NCI-H1048 (cell line): ENCODE measurements at places on chromosomes 13 and 19.

GRCh38 chr13:37295573-37295972, 190.1 kb upstream of the CSNK1A1L start:
- no peak for DNase-seq

DNA sequence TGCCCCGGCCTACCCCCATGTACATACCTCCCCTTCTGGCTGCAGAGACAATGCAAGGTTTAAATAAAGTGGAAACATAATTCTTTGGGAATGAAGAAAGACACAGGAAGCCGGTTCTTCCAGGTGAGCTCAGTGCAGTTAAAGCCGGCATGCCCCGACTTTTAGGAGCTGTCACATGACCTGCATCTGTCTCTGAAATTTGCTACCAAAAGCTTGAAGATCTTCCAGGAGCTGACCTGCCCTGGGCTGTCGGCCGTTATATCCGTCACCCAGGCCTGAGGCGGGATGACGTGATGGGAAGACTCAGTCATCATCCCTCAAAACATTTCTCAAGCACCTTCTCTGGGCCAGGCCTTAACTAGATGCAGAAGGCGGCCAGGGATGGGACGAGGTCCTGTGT, 10.3 kb downstream of the RAB8A start:
- no peak for DNase-seq

GRCh38 chr19:4379383-4380253, 20.7 kb downstream of the SH3GL1 start:
- no peak for DNase-seq

- DNase-seq, result no peak
Observed at GRCh38 chr19:2542341-2543069, 66.6 kb downstream of the GADD45B start.

DNA sequence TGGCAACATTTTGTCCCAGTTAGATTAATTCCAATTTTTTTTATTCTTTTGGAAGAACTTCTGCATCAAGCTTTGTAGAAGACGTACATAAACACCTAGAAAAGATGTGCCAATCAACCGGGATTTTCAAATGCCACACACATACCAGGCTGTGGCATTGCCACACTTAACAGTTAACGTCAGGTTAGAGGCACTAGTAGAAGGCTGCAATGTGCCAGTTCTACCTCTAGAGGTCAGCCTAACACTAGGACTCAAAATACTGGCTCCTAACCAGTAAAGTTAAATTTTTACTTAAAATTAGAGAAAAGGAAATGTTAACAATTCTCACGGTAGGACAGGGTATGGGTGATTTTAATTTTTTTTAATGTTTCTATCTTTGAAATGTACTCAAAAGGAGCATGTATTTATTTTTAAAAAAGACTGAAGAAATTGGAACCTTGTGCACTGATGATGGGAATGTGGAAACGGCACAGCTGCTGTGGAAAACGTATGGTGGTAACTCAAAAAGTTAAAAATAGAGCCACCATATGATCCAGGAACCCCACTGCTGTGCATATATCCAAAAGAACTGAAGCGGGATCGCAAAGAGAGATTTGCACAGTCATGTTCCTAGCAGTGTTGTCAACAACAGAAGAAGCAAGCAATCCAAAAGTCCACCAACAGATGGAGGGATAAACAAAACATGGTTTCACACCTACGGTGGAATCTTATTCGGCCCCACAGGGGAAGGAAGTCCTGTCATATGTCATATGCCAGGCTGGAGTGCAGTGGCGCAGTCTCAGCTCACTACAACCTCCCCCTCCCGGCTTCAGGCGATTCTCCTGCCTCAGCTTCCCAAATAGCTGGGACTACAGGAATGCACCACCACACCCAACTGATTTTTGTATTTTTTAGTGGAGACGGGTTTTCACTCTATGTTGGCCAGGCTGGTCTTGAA, 30.3 kb downstream of the CRYL1 start:
- DNase-seq, result no peak

- peak; percentile 100 for DNase-seq
Observed at GRCh38 chr19:6424939-6425731, 524 bp upstream of the KHSRP start.

DNA sequence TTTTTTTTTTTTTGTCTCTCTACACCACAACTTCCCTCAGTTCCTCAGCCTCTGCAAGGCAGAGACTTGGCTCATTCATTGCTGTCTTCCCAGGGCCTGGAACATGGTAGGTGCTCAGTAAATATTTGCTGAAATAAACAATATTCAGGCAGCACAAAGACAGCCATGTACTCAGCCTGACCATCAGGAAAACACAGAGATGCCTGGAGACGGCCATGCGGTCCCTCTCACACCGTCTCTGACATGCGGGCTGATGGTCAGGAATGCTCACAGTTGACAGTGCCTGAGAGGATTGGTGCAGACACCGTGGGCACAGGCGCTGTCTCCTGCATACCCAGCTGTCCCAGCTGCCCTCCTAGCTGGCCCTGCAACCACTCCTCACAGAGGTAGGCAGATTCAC, 924 bp downstream of the PRAM1 start:
- DNase-seq, result no peak

DNA sequence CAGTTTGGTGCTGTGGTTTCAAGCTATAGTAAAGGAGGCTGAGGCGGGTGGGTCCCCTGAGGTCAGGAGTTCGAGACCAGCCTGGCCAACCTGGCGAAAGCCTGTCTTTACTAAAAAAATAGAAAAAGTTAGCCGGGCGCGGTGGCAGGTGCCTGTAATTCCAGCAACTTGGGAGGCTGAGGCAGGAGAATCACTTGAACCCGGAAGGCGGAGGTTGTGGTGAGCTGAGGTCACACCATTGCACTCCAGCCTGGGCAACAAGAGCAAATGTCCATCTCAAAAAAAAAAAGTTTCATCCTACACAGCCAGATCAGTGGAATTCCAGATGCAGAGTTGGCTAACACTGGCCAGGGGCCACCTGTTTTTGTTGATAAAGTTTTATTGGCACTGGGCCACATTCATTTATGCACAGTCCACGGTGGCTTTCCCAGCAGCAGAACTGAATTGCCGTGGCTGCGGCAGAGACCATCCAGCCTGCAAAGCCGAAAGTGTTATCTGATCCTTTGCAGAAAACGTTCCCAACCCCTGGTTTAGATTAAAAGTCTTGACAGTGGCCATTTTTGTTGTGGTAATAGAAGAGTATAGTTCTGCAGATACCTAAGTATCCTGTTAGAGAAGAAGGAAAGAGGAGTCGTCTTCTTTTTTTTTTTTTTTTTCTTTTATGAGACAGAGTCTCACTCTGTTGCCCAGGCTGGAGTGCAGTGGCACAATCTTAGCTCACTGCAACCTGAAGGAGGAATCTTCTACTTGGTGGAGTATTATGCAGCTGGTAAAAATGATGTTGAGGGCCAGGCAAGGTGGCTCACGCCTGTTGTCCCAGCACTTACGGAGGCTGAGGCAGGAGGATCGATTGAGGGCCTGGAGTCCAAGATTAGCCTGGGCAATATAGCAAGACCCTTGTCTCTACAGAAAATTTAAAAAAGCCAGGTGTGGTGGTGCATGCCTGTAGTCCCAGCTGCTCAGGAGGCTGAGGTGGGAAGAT, 8.7 kb downstream of the NCLN start:
- DNase-seq, result no peak

DNA sequence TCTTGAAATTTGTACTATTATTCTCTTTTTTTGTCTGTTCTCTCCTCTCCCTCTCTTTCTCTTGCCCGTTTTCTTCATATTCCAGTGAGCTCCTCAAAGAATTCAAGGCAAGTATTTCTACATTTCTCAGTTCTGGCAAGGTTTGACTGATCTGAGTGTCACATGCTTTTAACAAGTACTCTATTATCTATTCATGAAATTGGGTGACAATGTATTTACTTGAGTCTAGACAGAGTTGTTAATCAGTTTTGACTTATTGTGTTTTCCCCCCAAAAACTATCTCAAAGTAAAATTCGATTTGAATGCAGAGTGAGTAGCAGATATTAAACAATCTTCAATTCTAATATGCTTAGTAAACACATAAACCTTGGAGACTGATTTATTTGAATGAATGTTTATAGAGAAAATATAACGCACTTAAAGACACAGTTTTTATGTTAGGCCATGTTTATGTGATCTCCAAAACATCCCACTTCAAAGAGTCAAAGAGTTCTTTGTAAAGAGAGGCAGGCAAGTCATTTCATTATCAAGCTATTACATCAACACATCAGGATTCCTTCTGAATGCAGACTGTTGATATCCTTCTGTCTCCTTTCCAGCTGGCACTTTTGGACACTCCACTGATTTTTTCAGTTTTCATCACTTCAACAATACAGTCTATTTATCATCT, 166.6 kb downstream of the SLITRK6 start:
- no peak for DNase-seq

- DNase-seq, result no peak
Observed at GRCh38 chr13:80979035-80979641, 638.2 kb upstream of the SPRY2 start.

DNA sequence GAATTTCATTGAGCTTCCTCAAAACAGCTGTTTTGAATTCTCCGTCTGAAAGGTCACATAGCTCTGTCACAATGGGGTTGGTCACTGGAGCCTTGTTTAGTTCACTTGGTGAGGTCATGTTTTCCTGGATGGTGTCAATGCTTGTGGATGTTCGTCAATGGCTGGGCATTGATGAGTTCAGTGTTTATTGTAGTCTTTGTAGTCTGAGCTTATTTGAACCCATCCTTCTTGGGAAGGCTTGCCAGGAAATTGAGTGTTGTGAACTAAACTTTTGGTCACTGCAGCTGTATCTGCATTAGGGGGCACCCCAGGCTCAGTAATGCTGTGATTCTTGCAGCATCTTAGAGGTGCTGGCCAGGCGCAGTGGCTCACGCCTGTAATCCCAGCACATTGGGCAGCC, 22.0 kb downstream of the BLOC1S3 start:
- no peak for DNase-seq

GRCh38 chr19:29383696-29384095, 142.1 kb upstream of the VSTM2B start:
- DNase-seq, result no peak

DNA sequence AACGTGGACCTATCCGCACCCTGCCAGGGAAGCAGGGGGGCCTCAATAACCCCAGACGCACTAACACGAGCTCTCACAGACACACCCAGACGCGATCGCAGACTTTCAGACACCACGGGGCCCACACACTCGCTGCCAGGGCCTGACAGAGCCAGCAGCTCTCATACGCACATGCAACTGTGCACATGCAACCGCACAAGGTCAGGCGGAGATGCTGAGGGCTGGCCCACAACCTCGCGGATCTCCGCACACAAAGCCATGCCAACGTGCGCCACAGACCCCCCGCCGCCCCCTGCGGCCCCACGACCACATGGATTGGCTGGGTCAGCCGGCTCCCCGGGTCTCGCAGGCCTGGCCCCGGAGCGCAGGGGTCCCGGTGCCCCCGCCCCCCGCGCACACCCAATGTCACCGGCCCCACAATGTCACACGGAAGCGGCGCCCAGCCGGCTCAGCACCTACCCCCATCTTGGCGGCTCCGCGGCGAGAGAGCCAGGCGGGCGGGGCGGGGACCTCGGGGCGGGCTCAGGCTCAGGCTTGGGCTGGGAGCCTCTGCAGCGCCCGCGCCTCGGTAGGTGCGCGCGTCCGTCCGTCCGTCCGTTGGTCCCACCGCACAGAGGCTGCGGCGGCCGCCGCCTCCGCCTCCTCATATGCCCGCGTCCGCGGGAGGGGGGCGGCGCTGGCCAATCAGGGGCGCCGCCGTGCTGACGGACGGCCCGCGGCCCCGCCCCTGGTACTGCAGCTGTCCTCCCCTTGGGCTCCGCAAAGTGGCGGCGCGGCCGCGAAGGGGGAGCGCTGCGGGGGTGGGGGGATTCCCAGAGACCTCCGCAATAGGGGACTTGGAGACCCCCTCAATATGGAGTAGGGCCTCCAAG, at the start of gene ATP1A3:
Gene ATP1A3 (minus strand): TSS at position 619 of the 872 bp plus-strand sequence. CDS start 154 bp downstream, at position 465.
- DNase-seq, result no peak

DNA sequence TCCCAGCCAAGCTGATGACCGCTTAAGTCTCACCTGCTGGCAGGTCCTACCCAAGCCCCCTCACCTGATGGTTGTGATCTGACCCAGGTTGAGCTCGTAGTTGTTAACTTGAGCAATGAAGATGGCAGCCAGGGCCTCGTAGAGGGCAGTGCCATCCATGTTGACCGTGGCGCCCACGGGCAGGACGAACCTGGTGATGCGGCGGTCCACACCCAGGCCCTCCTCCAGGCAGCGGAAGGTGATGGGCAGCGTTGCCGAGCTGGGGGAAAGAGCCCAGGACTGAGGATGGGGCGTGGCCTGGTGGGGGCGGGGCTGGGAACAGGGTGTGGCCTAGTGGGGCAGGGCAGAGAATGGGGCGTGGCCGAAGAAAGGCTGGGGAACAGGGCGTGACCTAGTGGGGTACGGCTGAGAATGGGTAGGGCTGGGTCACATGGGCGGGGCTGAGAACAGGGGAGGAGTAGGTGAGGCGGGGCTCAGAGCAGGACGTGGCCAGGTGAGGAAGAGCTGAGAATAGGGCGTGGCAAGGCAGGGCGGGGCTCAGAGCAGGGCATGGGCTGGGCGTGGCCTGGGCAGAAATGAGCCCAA, 12.9 kb downstream of the OR7C2 start:
- DNase-seq, result no peak

DNA sequence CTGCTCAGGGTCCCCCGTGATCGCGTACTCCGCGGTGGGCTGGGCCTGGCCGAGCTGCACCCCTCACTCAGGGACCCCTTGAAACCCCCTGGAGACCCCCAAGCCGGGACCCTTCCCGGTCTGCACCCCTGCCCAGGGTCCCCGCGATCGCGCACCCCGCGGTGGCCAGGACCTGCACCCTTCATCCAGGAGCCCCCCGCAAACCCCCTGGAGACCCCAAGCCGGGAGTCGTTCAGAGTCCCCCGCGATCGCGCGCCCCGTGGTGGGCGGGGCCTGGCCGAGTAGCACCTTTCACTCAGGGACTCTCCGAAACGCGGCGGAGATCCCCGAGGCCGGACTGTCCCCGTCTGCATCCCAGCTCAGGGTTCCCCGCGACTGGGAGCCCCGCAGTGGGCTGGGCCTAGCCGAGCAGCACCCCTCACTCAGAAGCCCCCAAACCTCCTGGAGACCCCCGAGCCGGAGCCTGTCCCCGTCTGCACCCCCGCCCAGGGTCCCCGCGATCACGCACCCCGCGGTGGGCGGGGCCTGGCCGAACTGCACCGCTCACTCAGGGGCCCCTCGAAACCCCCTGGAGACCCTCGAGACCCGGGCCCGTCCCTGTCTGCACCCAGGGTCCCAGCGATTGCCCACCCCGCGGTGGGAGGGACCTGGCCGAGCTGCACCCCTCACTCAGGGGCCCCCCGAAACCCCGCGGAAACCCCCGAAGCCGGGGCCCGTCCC, 748 bp downstream of the LMNB2 start:
- no peak for DNase-seq

DNA sequence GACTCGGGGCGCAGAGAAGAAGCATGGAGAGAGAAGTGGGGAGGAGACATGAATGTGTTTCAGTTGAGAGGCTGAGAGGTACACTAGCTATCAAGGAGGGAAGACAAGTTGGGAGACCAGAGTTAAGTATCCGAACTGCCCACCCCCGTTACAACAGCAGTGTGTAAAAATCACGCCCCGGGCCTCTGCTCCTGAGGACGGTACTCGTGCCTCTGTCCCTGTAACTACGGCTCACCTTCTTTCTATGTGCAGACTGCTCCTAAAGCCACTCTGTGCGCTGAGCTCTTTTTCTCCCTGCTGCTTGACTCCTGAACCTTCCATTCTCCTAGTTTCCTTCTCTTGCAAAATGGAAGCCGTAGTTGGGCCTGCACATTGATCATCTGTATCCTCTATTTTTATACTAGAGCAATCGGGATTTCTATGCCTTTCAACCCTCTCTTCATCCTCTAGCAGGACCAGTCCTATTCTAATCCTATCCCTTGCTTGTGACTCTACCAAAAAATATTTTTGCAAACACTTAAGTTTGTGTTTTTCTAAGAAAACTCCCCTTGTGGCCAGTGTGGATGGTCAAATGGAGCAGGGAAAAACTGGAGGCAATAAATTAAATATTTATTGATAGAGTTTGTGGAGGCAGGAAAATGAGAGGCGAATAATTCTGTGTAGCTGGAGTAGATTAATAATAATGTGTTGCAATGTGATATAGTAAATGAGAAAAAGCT, 569 bp downstream of the POLR1D start:
- no peak for DNase-seq
